ENCODE measurements at places on chromosomes 11 and 22.
A peak's percentile ranks its signal among the peaks of the same experiment; 100 is the strongest.

DNA sequence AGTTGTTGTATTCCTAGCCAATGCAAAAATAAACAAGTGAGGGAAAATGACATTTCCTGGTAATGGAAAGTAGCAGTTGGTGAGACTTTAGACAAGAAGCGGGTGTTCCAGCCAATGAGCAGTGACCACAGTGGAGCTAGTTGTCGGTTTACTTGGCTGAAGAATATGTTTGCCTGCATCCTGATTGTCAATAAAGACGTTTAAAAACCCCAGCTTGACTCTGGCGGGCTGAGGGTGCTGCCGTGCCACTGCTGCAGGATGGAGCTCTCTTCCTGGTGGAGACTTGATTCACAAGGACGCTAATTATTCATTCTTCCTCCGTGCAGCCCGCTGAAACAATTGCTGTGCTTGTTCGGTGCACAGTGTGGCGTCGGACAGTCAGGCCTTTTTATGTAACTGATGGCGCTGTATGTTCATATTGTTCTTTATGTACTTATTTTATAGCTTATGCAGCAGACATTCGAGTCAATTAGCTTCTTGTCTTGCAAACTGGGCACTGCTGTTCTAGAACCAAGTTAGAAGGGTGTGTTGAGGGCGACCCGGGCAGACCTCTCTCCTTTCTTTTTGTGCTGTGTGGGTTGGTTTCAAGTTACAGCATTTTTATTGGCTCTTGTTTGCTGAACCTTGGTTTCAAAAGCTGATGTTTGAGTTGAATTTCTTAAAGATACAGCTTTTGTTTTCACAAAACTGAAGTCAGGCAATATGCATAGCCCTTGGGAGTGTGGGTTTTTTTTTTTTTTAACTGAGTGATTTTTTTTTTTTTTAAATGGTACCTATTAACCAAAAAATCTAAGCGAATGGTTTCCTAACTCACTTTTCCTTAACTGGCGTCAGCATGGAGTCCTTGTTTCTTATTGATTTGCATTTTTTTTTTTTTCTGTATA, 153.9 kb downstream of the TEAD1 start:
- DNase-seq, result peak; percentile 74

DNA sequence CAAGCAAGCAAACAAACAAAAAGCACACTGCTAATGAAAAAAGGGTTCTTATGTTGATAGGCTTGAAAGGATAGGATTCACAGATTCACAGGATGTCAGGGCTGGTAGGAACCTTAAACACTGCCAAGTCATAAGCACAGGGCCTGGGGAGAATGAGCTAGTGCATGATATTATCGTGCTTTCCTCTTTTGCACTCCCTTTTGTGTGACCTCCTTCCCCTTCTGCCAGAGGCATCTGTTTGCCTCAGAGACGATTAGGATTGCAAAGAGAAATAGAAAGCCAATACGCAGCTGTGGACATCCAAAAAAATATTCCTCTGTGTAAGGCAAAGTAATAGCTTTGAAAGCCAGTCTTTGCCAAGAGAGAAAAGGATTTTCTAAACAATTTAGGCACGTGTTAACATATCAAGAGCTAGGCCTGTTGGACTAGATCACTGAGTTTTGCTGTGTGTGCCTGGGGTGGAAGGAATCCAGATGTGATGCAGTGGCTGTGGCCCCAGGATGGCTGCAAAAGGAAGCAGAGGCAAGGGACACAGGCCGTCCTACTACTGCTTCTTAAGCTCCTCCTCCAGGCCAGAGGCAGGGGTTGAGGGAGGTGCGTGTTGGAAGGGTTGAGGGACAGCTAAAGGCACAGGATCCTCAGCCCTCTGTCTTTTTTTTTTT, 30.6 kb downstream of the MCHR1 start:
- no peak for DNase-seq

DNA sequence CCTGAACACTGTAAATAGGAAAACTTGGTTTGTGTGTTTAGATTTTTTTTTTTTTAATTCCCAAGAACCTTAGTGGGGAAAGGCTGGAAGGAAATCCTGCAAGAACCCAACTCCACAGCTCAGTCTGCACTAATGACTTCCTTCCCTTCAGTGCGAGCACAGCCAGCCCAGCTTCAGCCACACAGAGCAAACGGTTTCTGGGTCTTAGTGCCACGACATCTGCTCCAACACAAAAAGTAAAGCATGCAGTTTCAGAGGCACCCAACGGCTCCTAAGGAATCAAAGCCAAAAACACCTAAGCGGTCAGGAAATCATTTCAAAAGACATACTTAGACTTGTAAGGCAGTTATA, 236.1 kb downstream of the TTC28 start:
- no peak for DNase-seq

GRCh38 chr11:122259195-122259821, 143.3 kb upstream of the BLID start:
- DNase-seq, result no peak

GRCh38 chr11:9461063-9461759, 399 bp downstream of the ZNF143 start:
- DNase-seq, result peak; percentile 80

DNA sequence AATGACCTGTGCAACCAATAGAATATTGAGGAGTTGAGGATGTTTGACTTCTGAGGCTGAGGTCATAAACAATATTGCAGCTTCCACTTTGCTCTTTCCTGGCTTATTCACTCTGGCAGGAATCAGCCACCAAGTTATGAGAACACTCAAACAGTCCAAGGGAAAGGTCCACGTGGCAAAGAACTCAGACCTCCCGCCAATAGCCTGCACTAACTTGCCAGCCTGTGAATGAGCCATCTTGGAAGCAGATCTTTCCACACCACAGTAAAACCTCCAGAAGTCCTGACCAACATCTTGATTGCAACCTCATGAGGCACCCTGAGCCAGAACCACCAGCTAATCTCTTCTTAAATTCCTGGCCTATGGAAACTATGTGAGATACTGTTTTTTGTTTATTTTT, 22.7 kb upstream of the PICALM start:
- DNase-seq, result no peak

DNA sequence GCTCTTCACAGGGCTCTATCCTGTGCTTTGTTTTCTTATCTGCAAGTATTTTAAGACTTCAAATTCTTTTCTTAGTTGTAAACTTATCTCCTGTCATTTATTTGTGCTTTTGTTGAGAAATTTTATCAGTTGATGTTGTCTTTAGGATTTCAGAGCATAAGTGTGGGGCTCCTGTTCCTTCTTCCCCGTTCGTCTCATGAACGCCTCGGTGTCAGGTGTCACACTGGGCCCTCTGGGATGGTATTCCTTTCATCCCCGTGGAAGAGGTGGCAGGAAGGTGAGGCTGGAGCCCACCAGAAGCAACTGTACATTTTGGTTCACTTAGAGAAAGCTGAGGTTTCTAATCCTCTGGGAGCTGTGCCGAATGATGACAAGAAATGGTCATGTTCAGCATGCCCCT, 17.9 kb downstream of the NADSYN1 start:
- DNase-seq, result no peak

- DNase-seq, result peak; percentile 94
Measured at GRCh38 chr11:536841-537621, at the start of gene LRRC56. LRRC56 (plus strand) TSS chr11:537527; CDS start chr11:540685, 3,158 bp downstream.

DNA sequence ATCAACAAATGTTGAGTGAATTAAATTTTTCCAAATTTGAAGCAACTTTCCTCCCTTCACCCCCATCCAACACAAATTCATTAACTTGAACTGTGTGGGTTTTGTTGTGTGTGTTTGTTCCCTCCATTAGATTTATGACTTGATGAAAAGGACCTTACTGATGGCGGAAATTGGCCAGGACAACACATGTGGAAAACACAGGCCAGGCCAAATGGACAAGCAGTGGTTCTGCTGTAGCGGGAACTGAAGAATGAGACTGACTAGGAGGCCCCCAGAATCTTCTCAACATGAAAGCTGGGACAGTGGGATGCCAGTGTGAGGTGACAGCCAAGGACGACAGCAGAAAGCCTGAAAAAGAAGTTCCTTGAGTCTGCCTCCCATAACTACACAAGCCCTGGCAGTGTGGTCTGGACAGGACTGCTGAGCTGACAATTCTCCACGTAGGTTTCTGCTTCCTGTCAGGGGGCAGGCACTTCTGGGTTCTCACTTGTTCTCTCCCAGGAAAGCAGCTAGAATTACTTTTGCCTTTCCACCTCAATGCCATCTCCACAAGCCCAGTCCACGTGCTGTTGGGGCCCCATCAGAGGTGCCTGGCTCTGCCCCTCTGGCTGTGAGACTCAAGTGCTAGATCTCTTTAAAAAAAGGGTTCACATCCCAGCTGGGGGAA, 94.3 kb downstream of the ETS1 start:
- no peak for DNase-seq

DNA sequence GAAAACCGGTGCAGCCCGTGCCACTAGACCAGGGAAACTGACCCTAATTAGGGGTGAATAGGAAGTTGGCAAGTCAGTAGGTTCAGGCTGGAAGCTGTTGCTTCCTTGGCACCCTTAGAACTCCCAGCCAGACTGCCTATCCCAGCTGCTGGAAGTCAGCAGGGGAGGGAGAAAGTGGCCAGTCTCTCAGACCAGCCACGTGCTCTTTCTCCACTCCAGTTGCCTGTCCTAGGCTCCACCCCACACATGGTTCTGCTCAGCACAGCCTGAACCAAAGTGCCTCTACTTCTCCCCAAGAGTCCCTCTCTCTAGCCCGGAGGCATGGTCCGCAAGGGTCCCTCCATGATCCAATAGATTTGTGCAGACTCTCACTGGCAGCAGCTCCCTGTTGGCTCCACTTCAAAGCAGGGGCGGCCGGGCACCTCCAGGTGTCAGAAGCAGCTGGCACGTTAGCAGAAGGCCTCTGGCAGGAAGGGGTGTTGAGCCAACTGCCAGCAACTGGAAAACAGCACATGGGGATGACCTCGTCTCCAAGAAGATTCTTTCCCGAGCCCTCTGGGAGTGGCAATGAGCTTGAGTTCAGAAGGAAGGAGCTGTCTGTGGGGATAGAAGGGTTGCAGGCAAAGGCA, 27.7 kb downstream of the ARFGAP2 start:
- DNase-seq, result peak; percentile 78

GRCh38 chr11:95119361-95120060, 29.9 kb downstream of the ENDOD1 start:
- DNase-seq, result no peak

GRCh38 chr11:35239471-35240075, 100.6 kb downstream of the CD44 start:
- no peak for DNase-seq

- no peak for DNase-seq
Measured at GRCh38 chr11:71148716-71149115, 103.7 kb downstream of the SHANK2 start.

DNA sequence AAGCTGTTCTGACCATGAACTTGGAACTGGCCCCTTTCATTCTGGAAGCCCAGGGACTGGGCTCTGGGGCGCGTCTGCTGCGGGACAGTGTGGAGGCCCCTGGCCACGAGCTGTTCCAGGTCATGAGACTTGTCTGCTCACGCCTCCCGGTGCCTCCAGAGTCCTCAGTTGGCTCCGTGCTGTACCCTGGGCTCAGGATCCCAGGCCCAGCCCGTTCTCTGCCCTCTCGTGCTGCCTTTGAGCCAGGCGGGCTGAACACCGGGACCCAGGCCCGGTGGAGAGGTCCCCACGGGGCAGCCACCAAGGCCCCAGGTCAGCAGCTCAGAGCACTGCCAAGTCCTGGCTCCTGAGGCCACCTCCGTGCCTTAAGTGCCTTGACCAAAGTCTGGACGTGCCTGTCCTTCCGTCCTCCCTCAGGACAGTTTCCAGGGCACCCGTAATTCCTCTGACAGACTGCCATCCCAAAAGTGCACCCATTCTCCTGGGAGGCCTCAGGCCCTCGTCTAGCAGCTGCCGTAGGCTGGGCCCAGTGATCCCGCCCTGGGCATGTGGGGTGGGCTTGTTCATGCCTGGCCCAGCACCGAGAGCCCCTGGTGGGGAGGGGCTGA, 36.3 kb upstream of the PPARA start:
- DNase-seq, result no peak

DNA sequence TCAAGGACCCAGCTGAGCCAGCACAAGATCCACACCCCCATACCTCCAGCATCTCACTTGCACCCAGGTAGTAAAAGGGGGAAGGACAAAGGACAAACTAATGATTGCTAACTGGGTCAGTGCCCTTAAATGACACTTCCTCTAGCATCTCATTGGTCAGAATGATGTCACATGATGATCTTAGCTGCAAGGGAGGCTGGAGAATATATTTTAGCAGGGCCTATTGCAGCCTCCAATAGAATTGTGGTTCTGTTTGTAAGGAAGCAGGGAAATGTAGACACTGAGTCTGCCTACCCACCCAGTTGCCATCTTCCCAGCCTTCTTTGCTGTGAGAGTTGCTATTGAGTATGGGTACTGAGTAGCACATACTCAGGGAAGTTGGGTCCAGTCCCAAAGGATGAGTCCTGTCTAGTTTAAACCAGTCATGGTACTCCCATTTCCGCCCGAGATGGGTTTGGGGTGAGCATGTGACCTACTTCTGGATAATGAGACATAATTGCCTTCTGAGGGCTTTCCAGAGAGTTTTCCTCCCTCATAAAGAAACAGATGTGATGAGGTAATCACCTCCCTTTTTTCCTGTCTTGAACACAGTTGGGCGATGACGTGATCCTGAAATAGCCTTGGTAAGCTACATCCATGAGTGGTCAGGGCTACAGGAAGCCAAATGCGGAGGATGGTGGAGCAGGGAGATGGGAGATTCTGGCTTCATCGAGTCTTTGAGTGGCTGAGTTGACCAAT, 5.5 kb upstream of the DNAL4 start:
- no peak for DNase-seq

- DNase-seq, result peak; percentile 11
Measured at GRCh38 chr11:119982517-119983239, 155.2 kb downstream of the TRIM29 start.

GRCh38 chr11:18540207-18541009, 13.7 kb upstream of the TSG101 start:
- DNase-seq, result no peak

DNA sequence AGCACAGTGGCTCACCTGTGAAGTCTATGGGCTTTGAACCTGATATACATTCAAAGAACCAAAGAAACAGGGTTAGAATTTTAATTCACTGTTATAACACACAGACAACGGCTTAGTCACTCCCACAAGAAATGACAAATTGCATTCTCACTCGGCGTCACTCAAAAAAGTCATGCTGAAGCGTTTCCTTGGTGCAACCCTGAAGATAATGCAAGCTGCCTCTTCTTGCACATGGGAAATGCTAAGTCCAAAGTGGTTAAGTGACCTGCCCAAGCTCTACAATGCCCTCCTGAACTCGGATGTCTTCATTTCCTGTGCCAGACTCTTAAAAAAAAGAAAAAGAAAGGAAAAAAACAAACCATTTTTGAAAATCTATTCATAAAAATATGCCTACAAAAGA, 10.0 kb downstream of the LGR4 start:
- DNase-seq, result no peak

DNA sequence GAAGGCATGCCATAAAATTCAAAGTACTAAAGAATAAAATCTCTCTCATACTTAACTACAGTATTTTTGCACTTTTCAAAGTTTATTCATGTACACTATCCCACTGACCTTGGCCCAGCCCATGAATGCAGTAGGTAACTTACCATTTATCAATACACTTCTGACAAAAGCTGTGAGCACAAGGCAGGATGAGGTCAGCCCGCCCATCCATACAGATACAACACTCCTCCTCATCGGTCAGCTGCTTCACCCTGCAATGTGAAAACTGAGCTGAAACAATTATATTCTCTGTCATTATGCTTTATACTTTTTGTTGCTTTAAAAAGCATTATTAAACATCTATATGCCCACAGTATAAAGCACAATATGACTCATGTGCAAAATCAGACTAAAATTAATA, 22.1 kb downstream of the RNF141 start:
- no peak for DNase-seq

Measured in NCI-H2029 (cell line).